Mesothelial cell of epicardium (in vitro differentiated cells): ENCODE measurements at places on chromosomes 7 and 10. TPM values are rescaled to one million over a fixed set of nuclear protein-coding genes. Genes with fewer than 3 reads are reported as not detected.

DNA sequence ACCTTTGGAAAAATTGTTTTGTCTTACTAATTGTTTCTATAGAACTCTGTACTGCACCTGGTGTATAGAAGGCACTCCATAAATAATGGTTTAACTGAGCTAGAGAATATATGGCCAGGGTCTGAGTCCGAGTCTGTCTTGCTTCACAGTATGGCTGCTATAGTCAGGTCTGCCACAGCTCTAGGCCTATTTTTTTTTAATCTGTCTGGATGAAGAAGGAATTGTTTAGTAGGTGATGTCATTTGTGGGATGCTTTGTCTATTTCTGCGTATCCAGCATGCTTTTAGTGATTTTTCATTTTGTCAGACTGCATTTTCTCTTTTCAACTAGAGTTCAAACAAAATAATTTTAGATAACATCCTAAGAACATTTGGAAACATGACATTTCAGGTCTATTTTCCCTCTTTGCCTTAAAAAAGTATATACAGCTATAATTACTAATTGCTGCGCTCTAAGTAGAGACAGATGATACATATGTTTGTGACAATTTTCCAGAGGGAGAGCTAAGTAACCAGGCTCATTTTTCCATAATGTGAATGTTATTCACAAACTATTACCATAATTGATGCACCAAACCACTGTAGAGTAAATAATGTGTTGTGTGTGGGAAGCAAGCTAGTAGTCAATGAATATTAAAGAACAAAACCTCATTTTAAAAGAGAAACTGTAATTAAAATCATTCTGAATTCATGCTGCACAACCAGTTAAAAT lies 361.7 kb downstream of the AUTS2 start:
- peak overlapping the region; percentile 8 for H3K27ac ChIP-seq
- H3K4me3 ChIP-seq, result no peak overlapping the region

GRCh38 chr7:4871930-4872675 lies 10.3 kb upstream of the PAPOLB start:
- no peaks in the 10 kb centered on the region for H3K27me3 ChIP-seq
- no peaks in the 10 kb centered on the region for H3K36me3 ChIP-seq
- H3K27ac ChIP-seq, result peak overlapping the region; percentile 69
- H3K4me3 ChIP-seq, result peak overlapping the region; percentile 35

GRCh38 chr7:134660242-134660785 lies 13.7 kb downstream of the BPGM start:
- H3K27ac ChIP-seq, result peak overlapping the region; percentile 75
- H3K4me1 ChIP-seq, result peaks cover 19% of the 10 kb centered on the region
- H3K4me3 ChIP-seq, result no peak overlapping the region
- H3K36me3 ChIP-seq, result peaks cover 12% of the 10 kb centered on the region

SLC13A4 gene
- total RNA-seq, result 0.09 to 0.14 TPM in 2 of 3 replicates, not detected in the other

- no peak overlapping the region for H3K4me3 ChIP-seq
- H3K27me3 ChIP-seq, result no peaks in the 10 kb centered on the region
- DNase-seq, result no peak
- H3K36me3 ChIP-seq, result no peaks in the 10 kb centered on the region
- H3K4me1 ChIP-seq, result peaks cover 27% of the 10 kb centered on the region
These were observed 20.7 kb upstream of the ZMIZ1 start for GRCh38 chr10:79047875-79048638.

- H3K27ac ChIP-seq, result no peak overlapping the region
- peaks cover 54% of the 10 kb centered on the region for H3K27me3 ChIP-seq
- H3K4me1 ChIP-seq, result no peaks in the 10 kb centered on the region
- no peak for DNase-seq
- no peaks in the 10 kb centered on the region for H3K36me3 ChIP-seq
- H3K4me3 ChIP-seq, result no peak overlapping the region
These were observed 175.4 kb downstream of the GRID1 start for GRCh38 chr10:86191166-86191565.

DNA sequence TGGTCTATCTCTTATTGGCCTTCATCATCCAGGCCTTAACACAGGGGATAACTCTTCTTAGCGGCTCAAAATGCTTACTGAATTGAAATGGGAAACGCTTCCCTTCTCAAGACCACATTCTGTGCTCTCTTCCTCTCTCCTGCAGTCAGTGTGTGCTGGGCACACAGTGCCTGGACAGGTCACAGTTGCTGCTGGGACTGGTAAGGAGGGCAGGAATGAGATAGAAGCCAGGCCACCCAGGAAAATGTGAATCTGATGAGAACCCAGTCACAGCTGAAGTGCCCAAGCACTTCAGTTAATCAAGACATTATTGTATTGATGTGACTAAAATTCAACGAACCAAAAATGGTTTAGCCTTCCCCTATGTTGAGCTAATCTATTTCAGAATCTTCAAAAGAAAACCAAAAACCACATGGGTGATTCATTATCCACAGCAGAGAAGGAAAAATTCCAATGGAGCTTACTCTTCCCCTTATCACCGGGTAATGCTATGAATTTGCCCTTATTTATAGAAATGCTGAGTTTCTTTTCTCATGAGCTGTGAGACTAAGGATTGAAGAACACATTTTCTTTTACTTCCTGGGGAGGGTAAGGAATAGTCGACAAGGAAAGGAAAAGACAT lies 41.2 kb upstream of the PLPP4 start:
- H3K27me3 ChIP-seq, result peaks cover 16% of the 10 kb centered on the region
- DNase-seq, result no peak
- H3K4me1 ChIP-seq, result no peaks in the 10 kb centered on the region
- no peak overlapping the region for H3K27ac ChIP-seq
- H3K4me3 ChIP-seq, result no peak overlapping the region
- no peaks in the 10 kb centered on the region for H3K36me3 ChIP-seq

GRCh38 chr10:28925121-28925663 lies 247.9 kb downstream of the BAMBI start:
- H3K36me3 ChIP-seq, result peaks cover 11% of the 10 kb centered on the region
- H3K27ac ChIP-seq, result peak overlapping the region; percentile 51
- peak overlapping the region; percentile 17 for H3K4me3 ChIP-seq
- no peaks in the 10 kb centered on the region for H3K27me3 ChIP-seq
- DNase-seq, result no peak

ADRB1 gene
- total RNA-seq, result 0.07 to 0.18 TPM in 2 of 3 replicates, not detected in the other

DNA sequence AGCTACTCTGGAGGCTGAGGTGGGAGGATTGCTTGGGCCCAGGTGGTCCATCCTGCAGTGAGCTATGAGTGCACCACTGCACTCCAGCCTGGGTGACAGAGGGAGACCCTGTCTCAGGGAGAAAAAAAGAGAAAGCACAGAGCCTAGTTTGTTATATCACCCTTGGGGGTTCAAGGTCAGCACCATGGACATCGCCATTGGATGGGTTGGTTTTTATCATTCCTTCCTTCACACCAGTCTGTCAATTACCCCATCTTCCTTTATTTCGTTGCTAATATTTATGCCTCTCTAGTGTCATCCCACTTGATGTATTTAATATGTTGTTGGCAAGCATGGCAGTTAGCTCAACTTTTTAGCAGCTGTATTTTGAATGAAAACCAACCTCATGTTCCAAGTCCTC lies 182.3 kb downstream of the NSUN6 start:
- DNase-seq, result no peak
- no peak overlapping the region for H3K4me3 ChIP-seq
- H3K36me3 ChIP-seq, result no peaks in the 10 kb centered on the region
- no peak overlapping the region for H3K27ac ChIP-seq
- peaks cover 10% of the 10 kb centered on the region for H3K4me1 ChIP-seq

DNA sequence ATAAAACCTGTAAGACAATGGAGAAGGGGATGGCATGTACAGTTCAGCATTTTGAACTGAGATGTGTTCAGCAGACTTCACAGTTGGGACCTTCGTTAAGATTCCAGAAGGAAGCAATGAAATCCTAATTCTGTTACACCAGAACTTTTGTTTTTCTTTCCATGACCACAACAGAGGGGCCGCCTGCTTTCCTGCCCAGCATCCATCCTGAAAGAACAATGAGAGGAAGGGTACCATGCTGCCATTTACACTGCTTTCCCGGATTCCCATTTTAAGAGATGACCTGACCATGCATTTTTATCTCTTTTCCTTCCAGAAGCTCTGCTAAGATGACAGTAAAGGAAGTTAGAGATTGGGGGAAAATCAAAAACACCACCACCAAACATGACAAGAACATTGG lies 92.7 kb downstream of the PIP4K2A start:
- peaks cover 90% of the 10 kb centered on the region for H3K4me1 ChIP-seq
- no peaks in the 10 kb centered on the region for H3K36me3 ChIP-seq
- no peaks in the 10 kb centered on the region for H3K27me3 ChIP-seq
- no peak overlapping the region for H3K4me3 ChIP-seq

GRCh38 chr10:77413231-77413630 lies 224.4 kb downstream of the KCNMA1 start:
- H3K4me1 ChIP-seq, result peaks cover 38% of the 10 kb centered on the region
- H3K36me3 ChIP-seq, result no peaks in the 10 kb centered on the region

PNLIP gene
- total RNA-seq, result not detected in 3 replicates

GRCh38 chr10:65423043-65423442 lies 1502.8 kb upstream of the LRRTM3 start:
- H3K27ac ChIP-seq, result no peak overlapping the region
- H3K36me3 ChIP-seq, result no peaks in the 10 kb centered on the region
- no peaks in the 10 kb centered on the region for H3K4me1 ChIP-seq
- DNase-seq, result no peak
- H3K4me3 ChIP-seq, result no peak overlapping the region

STEAP4 gene
- total RNA-seq, result 0.09 to 0.18 TPM (median 0.16 TPM) in 3 replicates

DNA sequence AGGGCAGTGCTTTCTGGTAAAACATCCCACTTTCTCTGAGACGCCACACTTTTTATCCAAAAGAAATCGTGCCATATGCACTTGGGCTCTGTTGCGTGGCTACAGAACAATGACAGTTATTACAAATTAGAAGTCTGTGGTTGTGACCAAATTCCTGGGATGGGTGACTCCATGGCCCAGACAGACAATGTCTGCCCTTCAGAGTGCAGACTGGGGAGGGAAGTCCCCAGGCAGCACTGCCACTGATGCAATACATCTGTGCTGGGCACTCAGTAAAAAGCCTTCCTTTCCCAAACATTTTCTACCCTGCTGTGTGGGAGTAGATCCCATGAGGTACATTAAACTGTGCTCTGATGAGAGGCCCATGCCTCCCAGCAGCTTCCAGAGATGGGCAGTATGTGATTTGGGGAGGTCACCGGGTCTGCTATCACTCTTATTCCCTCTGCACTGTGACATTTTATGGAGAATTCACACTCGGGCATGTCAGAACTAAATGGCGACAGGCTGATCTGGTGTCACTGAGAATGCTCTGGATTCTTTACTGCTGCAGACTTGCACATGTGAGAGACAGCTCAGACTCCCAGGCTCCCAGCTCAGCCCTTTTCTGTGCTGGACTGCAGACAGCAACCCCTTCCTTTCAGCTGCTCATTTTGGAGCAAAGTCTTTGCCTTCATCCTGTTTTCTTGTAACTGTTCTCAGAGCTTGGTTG lies 243.5 kb upstream of the ZNF32 start:
- H3K27ac ChIP-seq, result no peak overlapping the region
- no peak for DNase-seq
- H3K4me3 ChIP-seq, result no peak overlapping the region
- H3K36me3 ChIP-seq, result no peaks in the 10 kb centered on the region

- no peak overlapping the region for H3K27ac ChIP-seq
- no peak for DNase-seq
- H3K4me3 ChIP-seq, result no peak overlapping the region
- H3K4me1 ChIP-seq, result peaks cover 34% of the 10 kb centered on the region
- no peaks in the 10 kb centered on the region for H3K36me3 ChIP-seq
These were observed 35.9 kb downstream of the PTPRE start for GRCh38 chr10:127942811-127943210.

UCMA gene
- not detected in 3 replicates for total RNA-seq

- peaks cover 8% of the 10 kb centered on the region for H3K36me3 ChIP-seq
- H3K4me1 ChIP-seq, result no peaks in the 10 kb centered on the region
- H3K27ac ChIP-seq, result no peak overlapping the region
- H3K27me3 ChIP-seq, result no peaks in the 10 kb centered on the region
- DNase-seq, result no peak
These were observed 31.9 kb upstream of the CRHR2 start for GRCh38 chr7:30714129-30714528.

LRRD1 gene
- 0.42 to 0.51 TPM (median 0.50 TPM) in 3 replicates for total RNA-seq

- H3K27ac ChIP-seq, result no peak overlapping the region
- peaks cover 3% of the 10 kb centered on the region for H3K4me1 ChIP-seq
- H3K4me3 ChIP-seq, result no peak overlapping the region
- H3K27me3 ChIP-seq, result no peaks in the 10 kb centered on the region
- H3K36me3 ChIP-seq, result no peaks in the 10 kb centered on the region
- DNase-seq, result no peak
These were observed 16.7 kb downstream of the INPP5A start for GRCh38 chr10:132554053-132554990.

- no peak overlapping the region for H3K4me3 ChIP-seq
- H3K27me3 ChIP-seq, result no peaks in the 10 kb centered on the region
- H3K36me3 ChIP-seq, result peaks cover 44% of the 10 kb centered on the region
- peaks cover 24% of the 10 kb centered on the region for H3K4me1 ChIP-seq
These were observed 45.4 kb downstream of the CDK6 start for GRCh38 chr7:92790992-92791391.

DNA sequence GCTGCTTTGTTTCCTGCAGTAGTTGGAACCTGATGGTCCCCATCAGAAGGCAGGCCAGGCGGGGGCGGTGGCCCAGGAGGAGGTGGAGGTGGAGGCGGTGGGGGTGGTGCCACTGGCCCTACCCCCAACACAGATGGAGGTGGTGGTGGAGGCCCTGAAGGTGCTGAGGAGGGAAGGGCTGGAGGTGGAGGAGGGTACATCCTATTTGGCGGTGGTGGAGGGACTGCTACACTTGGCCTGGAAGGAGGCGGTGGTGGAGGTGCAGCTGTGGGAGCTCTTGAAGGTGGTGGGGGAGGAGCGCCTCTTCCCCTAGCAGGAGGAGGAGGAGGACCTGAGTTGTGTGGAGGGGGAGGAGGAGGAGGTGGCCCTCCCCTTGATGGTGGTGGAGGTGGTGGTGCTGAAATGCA lies 36.8 kb downstream of the LMOD2 start:
- no peaks in the 10 kb centered on the region for H3K27me3 ChIP-seq
- H3K27ac ChIP-seq, result no peak overlapping the region
- H3K4me1 ChIP-seq, result peaks cover 8% of the 10 kb centered on the region
- no peak overlapping the region for H3K4me3 ChIP-seq
- H3K36me3 ChIP-seq, result peaks cover 20% of the 10 kb centered on the region
- no peak for DNase-seq

GRCh38 chr10:70228491-70228890 lies 4.7 kb downstream of the PPA1 start:
- no peak overlapping the region for H3K27ac ChIP-seq
- H3K4me3 ChIP-seq, result no peak overlapping the region
- H3K4me1 ChIP-seq, result peaks cover 11% of the 10 kb centered on the region
